ENCODE measurements at places on chromosomes 7 and 10.

DNA sequence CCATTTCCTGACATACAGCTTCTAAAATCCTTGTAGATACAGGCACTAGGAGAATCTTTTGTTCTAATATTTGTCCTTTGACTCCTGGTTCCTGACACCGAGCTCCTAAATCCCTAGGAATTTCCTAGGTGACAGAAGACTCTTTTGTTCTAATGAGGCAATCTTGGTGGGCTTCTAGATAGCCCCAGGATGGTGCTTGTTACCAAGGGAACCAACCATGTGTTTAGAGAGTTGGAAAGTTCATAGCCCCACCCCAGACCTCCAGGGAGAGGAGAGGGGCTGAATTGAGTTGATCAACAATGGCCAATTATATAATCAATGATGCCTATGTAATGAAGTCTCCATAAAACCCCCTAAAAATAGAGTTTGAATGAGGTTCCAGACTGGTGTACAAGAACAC is 145.1 kb downstream of the JMJD1C start:
- DNase-seq, result no peak

DNA sequence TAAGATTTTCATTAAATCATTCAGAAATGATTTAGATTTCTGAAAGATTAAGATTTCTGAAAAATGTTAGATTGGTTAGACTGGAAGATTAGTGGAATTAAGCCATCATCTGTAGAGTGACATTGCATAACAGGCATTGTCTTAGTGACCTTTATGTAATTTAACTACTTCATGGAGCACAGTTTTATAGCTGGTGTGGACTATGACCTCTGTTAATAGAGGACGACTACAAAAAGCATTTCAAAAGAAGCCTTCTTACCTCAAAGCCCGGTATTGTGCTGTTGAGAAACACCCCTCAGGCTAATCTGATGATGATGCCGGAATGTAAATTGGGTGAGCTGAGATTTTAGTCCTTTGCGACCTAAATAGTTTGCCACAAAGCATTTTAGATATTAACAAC is 55.6 kb downstream of the GALNT11 start:
- no peak for DNase-seq

DNA sequence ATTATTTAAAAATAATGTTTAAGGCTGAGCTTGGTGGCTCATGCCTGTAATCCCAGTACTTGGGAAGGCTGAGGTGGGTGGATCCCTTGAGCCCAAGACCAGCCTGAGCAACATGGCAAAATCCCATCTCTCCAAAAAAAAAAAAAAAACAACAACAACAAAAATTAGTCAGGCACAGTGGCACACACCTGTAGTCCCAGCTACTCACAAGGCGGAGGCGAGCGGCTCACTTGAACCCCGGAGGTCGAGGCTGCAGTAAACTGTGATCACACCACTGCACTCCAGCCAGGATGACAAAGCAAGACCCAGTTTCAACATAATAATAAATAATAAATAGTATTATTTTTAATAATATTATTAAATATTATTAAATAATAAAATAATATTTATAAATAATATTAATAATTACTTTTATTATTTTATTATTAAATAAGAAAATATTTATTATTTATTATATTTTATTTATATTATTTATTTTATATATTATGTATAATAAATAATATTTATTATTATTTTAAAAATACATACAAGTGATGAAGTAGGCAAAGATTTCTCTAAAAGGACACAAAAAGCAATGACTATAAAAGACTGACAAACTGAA is 8.4 kb upstream of the LRRC61 start:
- no peak for DNase-seq

DNA sequence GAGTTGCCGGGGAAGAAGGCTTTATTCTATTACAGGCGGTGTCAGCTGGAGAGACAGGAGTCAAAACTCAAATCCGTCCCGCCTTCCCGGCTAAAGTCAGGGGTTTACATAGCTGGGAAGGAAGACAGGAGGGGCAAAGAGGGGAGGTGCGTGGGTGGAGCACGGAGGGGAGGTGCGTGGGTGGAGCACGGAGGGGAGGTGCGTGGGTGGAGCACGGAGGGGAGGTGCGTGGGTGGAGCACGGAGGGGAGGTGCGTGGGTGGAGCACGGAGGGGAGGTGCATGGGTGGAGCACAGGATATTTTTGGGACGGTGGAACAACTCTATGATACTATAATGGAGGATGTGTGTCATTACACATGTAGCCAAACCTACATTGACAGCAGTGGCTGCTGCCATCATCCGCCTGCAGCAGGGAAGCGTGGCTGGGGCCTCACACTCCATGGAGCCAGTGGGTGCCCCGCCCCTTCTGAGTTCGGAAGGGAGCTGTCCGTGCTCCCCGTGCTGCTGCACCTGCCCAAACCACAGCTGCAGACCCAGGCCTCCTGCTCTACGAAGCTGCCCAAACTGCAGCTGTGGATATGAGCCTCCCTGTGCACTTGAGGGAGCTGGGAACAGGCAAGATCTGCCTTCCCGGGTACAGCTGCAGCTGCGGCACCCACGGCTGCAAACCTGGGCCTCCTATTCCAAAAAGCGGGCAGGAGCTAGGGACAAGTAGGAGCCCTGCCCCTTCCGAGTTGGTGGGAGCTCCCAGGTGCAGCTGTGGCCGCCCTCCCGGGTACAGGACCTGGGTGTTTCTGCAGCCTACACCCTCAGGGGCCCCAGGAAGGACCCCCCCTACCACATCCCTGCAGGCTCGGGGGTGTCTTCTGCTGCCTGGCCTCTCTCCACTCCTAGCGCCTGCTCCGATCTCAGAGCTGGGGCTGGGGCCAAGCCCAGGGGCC is 119.4 kb downstream of the DYNC2I1 start:
- DNase-seq, result no peak

- DNase-seq, result no peak
Observed at GRCh38 chr10:15163253-15163828, 5.2 kb downstream of the NMT2 start.

- no peak for DNase-seq
Observed at GRCh38 chr10:21638681-21639080, 104.6 kb downstream of the MLLT10 start.
